ENCODE measurements at places on chromosomes 5 and 9. TPM values are rescaled to one million over a fixed set of nuclear protein-coding genes. Genes with fewer than 3 reads are reported as not detected.

IL7R gene
- total RNA-seq, result 34.9 TPM

OR1Q1 gene
- not detected for total RNA-seq

FOXD4L3 gene
- not detected for total RNA-seq

CTXN3 gene
- total RNA-seq, result not detected

NR2F1-AS1 gene
- total RNA-seq, result 18.8 TPM

FRMD3 gene
- 16.8 TPM for total RNA-seq

TOR4A gene
- 15.4 TPM for total RNA-seq

BARHL1 gene
- total RNA-seq, result not detected

DBH gene
- total RNA-seq, result not detected

RANBP3L gene
- total RNA-seq, result 8.1 TPM

CD180 gene
- 2.1 TPM for total RNA-seq

PCDHA2 gene
- total RNA-seq, result not detected

C1QTNF2 gene
- 3.8 TPM for total RNA-seq

IFNE gene
- 5.4 TPM for total RNA-seq

PCDHGA5 gene
- total RNA-seq, result 4.6 TPM

SLCO6A1 gene
- total RNA-seq, result not detected

ZBED3 gene
- total RNA-seq, result 14.7 TPM

C1QTNF3 gene
- 12.7 TPM for total RNA-seq

UNC13B gene
- total RNA-seq, result 49.5 TPM

ZFP2 gene
- 3.0 TPM for total RNA-seq

SNCB gene
- total RNA-seq, result not detected
